Kidney tubule cell (primary cell): ENCODE measurements at places on chromosomes 13 and 19.
A peak's percentile ranks its signal among the peaks of the same experiment; 100 is the strongest.

DNA sequence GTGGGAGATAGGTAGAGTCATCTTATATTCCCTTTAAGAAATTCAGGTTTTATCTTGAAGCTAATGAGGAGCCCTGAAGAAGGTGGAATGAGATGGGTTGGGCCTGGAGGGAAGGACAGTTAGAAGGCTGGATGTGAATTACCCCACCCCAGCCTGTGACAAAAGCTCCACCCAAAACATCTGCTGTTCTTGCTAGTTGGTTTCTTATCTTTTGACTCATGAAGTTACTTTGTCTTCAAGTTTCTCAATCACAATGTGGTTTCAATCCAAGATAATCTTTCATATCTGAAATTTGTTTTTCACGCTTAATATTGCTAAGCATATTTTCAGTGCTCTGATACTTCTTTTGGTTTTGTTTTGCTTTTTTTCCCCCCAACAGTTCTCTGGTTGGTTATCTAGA lies 38.3 kb upstream of the HMGB1 start:
- DNase-seq: no peak

DNA sequence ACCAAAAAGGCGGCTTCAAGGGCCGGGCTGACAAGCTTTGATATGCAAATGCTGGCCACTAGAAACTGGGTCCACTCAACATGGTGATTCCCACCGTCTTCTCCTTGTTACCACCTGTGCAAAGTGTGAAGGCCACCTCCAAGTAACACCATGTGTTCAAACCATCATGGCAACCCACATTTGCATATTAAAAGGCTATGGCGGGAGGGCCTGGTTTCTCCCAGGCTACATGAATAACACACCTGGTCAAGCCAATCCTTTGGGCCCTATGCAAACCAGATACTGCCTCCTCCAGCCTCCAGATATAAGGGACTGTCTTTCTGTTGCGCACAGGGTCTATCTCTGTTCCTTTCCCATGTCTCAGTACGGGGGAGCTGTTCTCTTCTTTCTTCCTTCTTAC lies 36.6 kb upstream of the ZSCAN5A start:
- DNase-seq: no peak

- no peak for DNase-seq
Measured at GRCh38 chr13:45828256-45828968, 23.1 kb downstream of the SIAH3 start.

DNA sequence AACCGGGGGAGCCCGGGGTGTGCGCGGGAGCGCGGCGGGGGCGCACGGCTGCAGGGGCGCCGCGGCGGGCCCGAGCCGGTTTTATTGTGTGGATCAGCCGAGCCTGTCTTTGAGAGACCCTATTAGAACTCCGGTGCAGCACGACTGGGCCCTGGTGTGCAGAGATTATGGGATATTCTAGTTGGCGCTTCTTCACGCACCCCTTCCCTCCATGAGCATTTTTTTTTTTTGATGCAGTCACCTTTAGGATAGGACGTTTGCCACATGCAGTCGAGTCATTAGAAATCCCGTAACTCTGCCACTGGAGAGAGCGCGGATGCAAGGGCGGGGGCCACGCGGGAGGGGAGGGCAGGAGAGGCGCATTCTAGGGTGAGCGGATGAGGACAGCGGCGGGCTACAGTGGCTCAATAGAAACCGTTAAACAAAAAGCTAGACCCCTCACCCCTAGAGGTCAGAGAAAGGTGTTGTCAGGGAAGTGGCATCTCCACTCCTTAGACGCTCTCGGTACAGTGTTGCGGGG lies 3.7 kb downstream of the FGF9 start:
- no peak for DNase-seq

DNA sequence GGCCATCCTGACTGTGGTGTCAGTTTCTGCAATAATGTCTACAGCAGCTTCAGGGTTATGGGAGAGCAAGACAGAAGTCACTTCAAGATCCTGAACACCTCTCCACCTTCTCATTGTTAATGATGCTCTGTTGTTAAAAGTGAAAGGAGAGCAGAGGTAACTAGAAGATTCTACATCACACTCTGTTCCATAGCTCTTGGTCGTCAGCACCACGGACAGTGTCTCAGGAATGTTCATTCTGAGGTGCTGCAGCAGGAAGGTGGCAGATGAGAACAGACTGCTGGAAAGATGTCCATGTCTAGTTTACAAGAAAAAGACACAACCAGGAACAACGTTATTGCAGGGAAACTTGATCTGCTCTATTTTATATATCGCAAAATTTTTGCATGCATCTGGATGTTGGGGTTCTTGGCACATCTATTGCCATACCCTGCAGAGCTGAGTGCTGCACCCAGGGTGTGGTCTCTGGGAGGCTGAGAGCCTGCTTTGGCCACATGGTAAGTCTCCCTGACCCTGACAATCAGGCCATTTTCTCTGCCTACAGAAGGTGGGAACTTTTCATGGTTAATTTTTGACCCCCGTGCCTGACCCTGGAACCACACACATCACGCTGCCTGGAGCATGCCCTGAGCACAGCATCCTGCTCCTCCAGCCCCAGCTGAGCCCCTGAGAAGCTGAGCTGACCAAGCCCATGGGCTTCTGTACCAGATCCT lies 12.7 kb downstream of the CEACAM21 start:
- peak; percentile 28 for DNase-seq

- DNase-seq: no peak
Measured at GRCh38 chr13:25345576-25345975, 26.2 kb upstream of the ATP8A2 start.

DNA sequence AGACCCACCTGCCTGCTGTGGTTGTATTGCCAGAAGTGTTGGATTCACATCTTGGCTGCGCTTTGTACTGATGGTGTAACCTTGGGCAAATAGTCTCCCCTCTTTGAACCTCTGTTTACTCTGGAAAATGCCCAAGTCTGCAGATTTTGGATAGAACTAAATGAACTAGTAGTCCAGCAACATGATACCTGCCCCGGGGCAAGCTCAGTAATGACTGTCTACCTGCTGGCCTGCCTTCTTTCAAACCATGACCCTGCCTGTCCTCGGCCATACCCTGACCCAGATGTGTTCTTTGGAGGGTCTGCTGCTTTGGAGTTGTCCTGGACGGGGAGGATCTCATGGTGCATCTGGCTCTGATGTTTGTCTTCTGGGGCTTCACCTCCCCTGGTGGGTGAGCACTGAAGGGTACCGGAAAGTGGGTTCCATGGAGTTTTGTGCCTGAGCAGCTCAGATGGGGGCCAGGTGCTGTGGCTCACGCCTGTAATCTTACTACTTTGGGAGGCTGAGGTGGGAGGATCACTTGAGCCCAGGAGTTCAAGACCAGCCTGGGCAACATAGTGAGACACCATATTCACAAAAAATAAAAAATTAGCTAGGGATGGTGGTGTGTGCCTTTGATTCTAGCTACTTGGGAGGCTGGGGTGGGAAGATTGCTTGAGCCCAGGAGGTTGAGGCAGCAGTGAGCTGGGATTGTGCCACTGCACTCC lies 59.5 kb downstream of the TNFRSF19 start:
- DNase-seq: no peak

- peak; percentile 52 for DNase-seq
Measured at GRCh38 chr19:5891938-5892771, 11.4 kb downstream of the NDUFA11 start.

GRCh38 chr13:114000151-114001040 lies 26.5 kb upstream of the C13orf46 start:
- no peak for DNase-seq

- peak; percentile 43 for DNase-seq
Measured at GRCh38 chr19:862581-863314, 3.3 kb downstream of the CFD start.

DNA sequence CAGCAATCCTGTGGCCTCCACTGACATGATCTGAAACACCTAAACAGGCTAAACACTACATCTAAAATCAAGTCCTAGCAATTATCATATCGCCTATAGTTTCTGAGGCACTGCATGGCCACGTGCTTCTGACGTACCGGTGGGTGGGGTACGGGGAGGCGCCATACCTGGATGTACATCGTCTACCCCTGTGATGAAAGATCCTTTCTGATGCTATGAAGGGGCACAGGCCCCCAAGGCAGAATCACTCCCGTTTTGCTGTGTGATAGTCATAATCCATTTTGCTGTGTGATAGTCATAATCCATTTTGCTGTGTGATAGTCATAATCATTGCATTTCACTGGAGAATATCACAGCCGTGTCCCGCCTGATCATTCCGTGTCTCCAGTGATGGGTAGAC lies 118.7 kb upstream of the SOX1 start:
- no peak for DNase-seq

- DNase-seq: peak; percentile 91
Measured at GRCh38 chr13:110942248-110942981, 27.5 kb upstream of the ANKRD10 start.

DNA sequence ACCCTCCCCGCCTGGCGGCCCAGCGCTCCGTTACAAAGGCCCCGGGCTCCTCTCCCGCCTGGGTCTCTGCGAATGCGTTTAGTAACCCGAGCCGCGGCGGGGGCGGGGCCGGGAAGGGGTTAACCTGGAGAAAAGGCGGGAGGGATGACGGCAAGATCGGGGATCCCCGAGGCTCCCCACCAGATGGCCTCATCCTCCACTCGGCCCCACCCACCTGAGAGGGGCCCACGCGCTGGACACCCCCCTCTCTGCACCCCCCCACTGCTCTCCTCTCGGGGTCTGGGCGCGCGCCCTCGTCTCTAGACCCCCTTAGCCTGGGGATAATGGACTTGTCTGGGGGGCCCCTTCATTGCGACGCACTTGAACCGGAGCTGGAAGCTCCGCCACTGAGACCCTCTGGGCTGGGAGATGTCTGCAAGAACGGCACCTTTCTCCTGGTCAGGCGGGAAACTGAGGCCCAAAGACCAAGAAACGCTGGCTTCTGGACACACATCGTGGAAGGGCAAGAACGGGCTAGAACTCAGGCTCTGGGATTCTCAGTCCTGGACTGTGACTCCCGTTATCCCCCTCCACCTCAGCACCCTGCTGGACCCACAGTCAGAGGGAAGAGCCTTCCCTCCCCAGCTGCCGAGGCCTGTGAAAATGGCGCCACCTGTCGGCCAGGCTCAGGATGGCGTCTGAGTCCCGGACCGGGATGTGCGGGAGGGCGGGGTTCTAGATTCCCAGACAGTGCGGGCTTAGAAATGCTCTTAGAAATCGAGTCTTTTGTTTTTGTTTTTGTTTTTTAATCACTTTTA lies 2.9 kb upstream of the LTBP4 start:
- peak; percentile 87 for DNase-seq

- peak; percentile 41 for DNase-seq
Measured at GRCh38 chr13:74641586-74641985, 507.4 kb upstream of the KLF12 start.

DNA sequence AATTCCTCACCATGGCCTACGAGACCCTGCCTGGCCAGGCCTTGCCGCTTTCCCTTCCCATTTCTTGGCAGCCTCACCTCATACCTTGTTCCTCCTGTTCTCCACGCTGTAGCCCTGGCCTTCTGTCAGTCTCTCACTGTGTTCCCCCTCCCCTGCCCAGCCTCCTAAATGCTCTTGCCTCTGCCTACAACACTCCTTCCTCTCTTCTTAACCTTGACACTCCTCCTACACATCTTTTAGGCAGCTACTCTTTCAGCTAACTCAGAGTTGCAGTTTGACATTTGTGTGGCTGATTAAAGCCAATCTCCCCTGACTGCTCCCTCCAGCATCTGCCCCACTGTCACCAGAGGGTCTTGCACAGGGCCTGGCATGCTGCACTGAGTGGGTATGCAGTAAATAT lies 150.8 kb downstream of the FLT1 start:
- no peak for DNase-seq

DNA sequence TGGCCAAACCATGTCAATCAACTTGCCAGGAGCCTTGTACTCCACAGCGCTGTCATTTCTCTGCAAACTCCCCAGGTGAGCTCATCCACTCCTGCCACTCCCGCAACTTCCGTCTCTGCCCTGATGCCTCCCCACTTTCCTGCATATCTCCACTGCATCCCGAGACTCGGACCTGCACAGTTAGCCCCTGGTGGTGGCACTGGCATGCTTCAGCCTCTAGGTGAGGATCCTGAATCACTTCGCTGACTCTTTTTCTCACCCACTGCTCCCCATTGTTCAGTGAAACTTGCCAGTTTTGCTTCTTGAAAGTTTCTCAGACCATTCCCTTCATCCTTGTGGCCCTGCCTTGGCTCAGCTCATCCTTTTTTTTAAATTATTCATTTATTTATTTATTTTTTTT lies 3.4 kb upstream of the CTU1 start:
- peak; percentile 26 for DNase-seq

DNA sequence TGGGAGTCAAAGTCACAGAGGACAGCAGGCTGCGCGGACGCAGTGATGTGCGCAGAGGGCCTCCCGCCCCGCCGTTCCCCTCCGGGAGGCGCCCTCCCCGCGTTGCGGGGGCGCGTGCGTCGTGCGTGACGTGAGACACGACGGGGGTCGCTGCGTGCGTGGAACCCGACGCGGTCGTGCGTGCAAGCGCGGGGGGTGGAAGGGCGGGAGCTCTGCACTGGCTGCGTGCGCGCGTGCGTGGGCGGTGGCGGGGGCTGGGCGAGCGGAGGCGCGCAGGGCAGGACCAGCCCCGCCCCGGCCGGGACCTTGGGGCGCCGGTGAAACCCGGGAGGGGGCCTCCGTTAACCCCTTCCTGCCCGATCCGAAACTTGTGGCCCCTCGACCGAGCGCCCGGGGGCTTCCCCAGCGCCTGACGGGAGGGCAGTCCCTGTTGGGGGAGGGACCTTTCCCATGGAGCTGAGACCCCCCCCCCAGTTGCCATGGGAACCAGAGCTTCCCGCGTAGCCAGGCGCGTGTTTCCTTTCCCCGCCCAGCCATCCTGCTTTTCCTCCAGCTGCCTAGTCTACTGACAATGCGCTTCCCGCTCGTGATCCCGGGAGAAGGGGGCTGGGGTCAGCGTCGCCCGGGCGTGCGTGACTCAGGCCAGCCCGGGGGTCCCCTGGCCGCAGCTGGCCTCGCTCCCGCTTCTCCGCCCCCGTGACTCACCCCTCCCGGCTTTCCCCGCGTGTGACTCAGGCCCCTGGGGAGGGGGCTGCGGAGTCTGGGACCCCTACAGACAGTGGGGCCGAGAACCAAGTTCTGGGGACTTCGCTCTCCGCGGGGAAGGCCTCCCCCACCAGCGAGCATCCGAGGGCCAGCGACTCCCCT lies 7.3 kb upstream of the HOOK2 start:
- peak; percentile 84 for DNase-seq

DNA sequence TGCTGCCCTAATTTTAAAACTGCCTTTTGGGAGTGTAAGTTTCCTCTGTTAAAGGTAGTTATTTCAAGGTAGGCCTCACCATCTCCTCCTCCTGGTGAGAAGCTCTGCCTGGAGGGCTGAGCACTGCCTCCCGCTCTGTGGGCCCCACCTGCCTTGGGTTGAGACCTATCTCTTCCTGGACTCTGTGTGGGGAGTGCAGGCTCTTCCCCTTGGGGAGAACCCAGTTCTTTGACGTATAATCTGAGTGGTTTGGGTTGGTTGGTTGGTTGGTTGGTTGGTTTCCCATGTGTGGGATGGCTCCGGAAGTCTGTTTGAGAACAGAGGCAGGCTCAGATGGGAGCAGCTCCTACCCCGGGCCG lies 39.1 kb downstream of the ACTN4 start:
- DNase-seq: no peak

- peak; percentile 33 for DNase-seq
Measured at GRCh38 chr19:53903055-53903680, 5.9 kb upstream of the CACNG7 start.

DNA sequence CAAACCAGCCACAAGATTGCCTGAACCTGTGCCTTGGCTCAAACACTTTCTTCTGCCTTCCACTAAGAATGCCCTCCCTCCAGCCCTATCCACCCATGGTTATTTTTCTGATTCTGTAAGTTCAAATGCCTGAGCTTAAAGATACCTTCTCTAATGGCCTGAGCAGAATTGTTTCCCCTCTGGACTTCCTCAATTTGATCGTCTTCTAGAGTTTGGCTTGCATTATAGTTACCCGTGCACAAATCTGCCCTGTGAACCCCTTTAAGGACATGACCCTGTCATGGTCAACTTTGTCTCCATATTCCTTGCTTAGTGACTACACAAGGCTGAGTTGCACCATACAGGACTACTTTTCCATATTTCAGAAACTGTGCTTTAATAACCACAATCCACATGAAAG lies 481.0 kb downstream of the FOXO1 start:
- DNase-seq: no peak
